ENCODE measurements at places on chromosomes 6 and 20.

DNA sequence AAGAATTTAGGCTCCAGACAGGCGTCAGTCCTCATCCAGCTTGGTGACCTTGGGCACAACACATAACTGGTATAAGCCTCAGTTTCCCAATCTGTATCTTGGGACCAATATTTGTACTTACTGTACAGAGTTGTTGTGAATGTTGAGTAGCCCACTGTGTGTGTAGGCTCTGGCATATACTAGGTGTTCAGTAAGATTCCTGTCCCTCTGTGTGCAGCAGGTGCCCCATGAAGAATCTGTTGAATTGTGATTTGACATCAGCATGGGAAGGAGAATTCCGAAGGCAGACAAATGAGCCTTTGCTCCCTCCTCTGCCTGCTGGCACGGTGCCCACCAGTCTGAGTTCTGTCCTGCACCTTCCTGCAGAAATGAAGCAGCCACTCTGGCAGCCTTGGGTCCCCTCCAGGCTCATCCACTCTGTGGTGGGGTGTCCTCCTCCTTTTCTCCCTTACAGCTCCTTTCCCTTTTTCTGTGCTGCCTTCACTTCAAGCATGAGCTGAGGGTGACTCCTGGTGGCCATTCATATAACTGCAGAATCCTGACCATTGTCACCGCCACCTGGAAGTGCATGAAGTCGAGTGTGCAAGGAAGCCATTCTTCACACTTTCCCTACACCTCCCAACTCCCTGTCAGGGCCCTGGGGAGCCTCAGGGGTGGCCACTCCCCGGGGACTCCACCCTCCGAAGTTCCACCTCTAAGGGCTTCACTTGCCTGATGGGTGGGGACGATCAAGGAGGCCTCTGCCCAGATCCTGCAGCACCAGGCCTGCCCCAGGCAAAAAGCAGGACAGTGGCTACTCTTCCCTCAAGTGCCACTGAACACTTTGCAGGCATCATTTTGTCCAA is 48.2 kb downstream of the MRPL14 start:
- H3K27ac ChIP-seq = no peak overlapping the region
- H3K27me3 ChIP-seq = no peaks in the 10 kb centered on the region
- H3K4me3 ChIP-seq = no peak overlapping the region
- DNase-seq = peak; percentile 46
- peaks cover 58% of the 10 kb centered on the region for H3K4me1 ChIP-seq
- H3K36me3 ChIP-seq = no peaks in the 10 kb centered on the region

GRCh38 chr20:8002056-8002455 is 17.5 kb downstream of the TMX4 start:
- no peak overlapping the region for H3K27ac ChIP-seq
- H3K4me1 ChIP-seq = peaks cover 19% of the 10 kb centered on the region
- no peak overlapping the region for H3K4me3 ChIP-seq
- no peak for DNase-seq
- H3K36me3 ChIP-seq = peaks cover 44% of the 10 kb centered on the region

DNA sequence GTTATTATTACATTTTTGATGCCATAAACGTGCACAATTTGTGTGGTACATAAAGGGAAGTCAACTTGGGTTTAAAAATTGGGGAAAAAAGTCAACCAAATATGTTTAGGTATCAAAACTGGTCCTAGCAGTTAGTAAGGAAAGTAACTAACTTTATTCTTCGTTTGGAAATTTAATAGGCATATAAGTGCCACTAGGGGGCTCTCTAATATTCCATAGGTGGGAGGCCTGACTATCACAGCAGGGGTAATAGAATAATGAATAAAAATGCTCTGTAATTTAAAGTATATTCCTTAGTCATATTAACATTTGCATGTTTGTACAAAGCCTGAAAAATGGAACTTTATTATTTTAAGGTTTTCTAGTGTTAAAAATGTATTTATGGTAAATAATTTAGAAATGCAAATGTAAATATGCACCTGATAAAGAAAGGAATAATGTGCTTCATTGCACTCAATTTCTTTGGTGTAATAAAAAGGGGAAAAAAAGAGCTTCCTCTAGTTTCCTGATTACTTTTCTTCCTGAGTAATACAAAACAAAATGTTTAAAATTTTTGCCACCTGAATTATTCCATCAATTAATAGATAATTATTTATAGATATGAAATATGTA is 125.7 kb upstream of the HDAC2 start:
- H3K27me3 ChIP-seq = no peaks in the 10 kb centered on the region
- no peak overlapping the region for H3K27ac ChIP-seq
- no peak overlapping the region for H3K4me3 ChIP-seq
- H3K4me1 ChIP-seq = no peaks in the 10 kb centered on the region
- no peak for DNase-seq

GRCh38 chr6:13870214-13870830 is 54.4 kb upstream of the RNF182 start:
- H3K4me1 ChIP-seq = peaks cover 11% of the 10 kb centered on the region
- no peaks in the 10 kb centered on the region for H3K36me3 ChIP-seq
- no peak overlapping the region for H3K4me3 ChIP-seq
- DNase-seq = no peak

DNA sequence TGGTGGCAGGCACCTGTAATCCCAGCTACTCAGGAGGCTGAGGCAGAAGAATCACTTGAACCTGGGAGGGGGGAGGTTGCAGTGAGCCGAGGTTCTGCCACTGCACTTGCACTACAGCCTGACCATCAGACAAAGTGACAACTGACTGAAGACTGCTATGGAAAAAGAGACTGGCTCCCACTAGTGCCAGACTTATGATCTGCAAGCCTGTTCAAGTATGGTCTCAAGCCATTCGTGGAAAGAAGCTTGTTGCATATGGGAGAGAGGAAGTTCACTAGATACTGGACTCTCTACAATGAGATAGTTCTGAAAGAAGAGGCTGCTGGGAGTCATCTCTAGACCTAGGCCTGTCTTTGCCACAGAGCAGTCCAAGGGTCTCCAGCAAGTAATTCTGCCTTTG is 26.7 kb downstream of the MDN1 start:
- peak overlapping the region; percentile 84 for H3K27ac ChIP-seq
- no peaks in the 10 kb centered on the region for H3K27me3 ChIP-seq
- DNase-seq = no peak
- H3K4me1 ChIP-seq = peaks cover 20% of the 10 kb centered on the region
- H3K4me3 ChIP-seq = no peak overlapping the region

- no peaks in the 10 kb centered on the region for H3K27me3 ChIP-seq
- H3K4me3 ChIP-seq = no peak overlapping the region
- no peak overlapping the region for H3K27ac ChIP-seq
- H3K36me3 ChIP-seq = peaks cover 25% of the 10 kb centered on the region
Measured at GRCh38 chr20:25457886-25458680, 50.6 kb downstream of the GINS1 start.

- DNase-seq = no peak
- H3K36me3 ChIP-seq = no peaks in the 10 kb centered on the region
- H3K4me1 ChIP-seq = peaks cover 3% of the 10 kb centered on the region
- peak overlapping the region; percentile 68 for H3K27ac ChIP-seq
- H3K4me3 ChIP-seq = no peak overlapping the region
Measured at GRCh38 chr6:100177956-100178355, 183.9 kb upstream of the MCHR2 start.

- no peaks in the 10 kb centered on the region for H3K36me3 ChIP-seq
- peaks cover 6% of the 10 kb centered on the region for H3K4me1 ChIP-seq
- H3K27me3 ChIP-seq = peaks cover 17% of the 10 kb centered on the region
- H3K4me3 ChIP-seq = no peak overlapping the region
Measured at GRCh38 chr6:99111590-99111989, 163.8 kb upstream of the FBXL4 start.

DNA sequence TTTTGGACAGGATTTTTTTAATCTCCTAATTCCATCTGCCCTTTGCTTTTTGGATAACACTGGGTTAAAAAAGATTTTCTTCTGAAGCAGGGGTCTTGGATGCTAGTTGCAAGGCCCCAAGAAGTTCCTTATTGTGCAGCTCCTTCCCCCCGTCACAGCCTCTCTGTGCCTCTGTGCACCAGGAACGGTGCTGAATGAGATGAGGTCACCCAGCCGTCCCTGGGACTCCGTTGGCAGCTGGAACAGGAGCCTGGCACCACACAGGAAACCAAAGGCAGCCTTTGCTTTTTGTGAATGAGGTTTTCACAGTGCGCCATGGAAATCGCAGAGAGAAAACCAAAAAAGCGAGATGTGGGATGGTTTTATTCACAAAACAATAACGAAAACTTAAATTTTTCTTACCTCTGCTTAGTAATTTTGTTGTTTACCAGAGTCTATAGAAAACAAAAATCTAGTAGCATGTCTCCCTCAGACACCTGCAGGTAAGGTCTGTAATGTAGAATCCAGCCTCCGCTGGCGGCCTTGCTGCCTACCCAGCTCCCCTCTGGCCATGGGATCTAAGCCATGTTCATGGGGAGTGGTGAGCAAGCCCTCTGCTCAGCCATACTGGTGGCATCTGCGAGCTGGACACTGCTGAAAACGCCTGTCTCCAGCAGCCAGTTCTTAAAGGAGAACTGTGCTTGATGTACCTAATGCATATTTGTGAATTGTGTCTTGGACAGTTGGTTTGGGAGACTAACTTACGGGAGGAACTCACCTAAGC is 40.4 kb upstream of the SYNJ2 start:
- peaks cover 93% of the 10 kb centered on the region for H3K36me3 ChIP-seq
- DNase-seq = no peak
- no peak overlapping the region for H3K4me3 ChIP-seq
- H3K4me1 ChIP-seq = no peaks in the 10 kb centered on the region

GRCh38 chr6:108518714-108519576 is 41.8 kb upstream of the FOXO3 start:
- H3K27ac ChIP-seq = no peak overlapping the region
- H3K27me3 ChIP-seq = no peaks in the 10 kb centered on the region
- peaks cover 27% of the 10 kb centered on the region for H3K36me3 ChIP-seq

- no peak overlapping the region for H3K4me3 ChIP-seq
- H3K27ac ChIP-seq = peak overlapping the region; percentile 69
- peaks cover 24% of the 10 kb centered on the region for H3K36me3 ChIP-seq
- peaks cover 49% of the 10 kb centered on the region for H3K4me1 ChIP-seq
- no peak for DNase-seq
Measured at GRCh38 chr6:166360243-166361076, 18.1 kb upstream of the SFT2D1 start.

- peak overlapping the region; percentile 98 for H3K27ac ChIP-seq
- H3K27me3 ChIP-seq = no peaks in the 10 kb centered on the region
- H3K4me1 ChIP-seq = peaks cover 62% of the 10 kb centered on the region
- H3K36me3 ChIP-seq = peaks cover 12% of the 10 kb centered on the region
- peak; percentile 89 for DNase-seq
Measured at GRCh38 chr6:44237021-44237812, 9.7 kb upstream of the HSP90AB1 start.

- DNase-seq = no peak
- H3K36me3 ChIP-seq = no peaks in the 10 kb centered on the region
- H3K4me3 ChIP-seq = no peak overlapping the region
- H3K4me1 ChIP-seq = no peaks in the 10 kb centered on the region
- no peak overlapping the region for H3K27ac ChIP-seq
Measured at GRCh38 chr20:7571521-7572055, 368.7 kb downstream of the HAO1 start.

GRCh38 chr6:27838945-27839625 is 73.1 kb downstream of the OR2B2 start:
- peaks cover 48% of the 10 kb centered on the region for H3K4me1 ChIP-seq
- peaks cover 5% of the 10 kb centered on the region for H3K36me3 ChIP-seq
- H3K27me3 ChIP-seq = no peaks in the 10 kb centered on the region
- H3K4me3 ChIP-seq = peak overlapping the region; percentile 92
- DNase-seq = peak; percentile 52
- H3K27ac ChIP-seq = peak overlapping the region; percentile 97

GRCh38 chr6:12200761-12201160 is 89.4 kb upstream of the EDN1 start:
- no peaks in the 10 kb centered on the region for H3K4me1 ChIP-seq
- DNase-seq = no peak
- no peak overlapping the region for H3K27ac ChIP-seq
- no peaks in the 10 kb centered on the region for H3K36me3 ChIP-seq
- peaks cover 9% of the 10 kb centered on the region for H3K27me3 ChIP-seq
- no peak overlapping the region for H3K4me3 ChIP-seq

DNA sequence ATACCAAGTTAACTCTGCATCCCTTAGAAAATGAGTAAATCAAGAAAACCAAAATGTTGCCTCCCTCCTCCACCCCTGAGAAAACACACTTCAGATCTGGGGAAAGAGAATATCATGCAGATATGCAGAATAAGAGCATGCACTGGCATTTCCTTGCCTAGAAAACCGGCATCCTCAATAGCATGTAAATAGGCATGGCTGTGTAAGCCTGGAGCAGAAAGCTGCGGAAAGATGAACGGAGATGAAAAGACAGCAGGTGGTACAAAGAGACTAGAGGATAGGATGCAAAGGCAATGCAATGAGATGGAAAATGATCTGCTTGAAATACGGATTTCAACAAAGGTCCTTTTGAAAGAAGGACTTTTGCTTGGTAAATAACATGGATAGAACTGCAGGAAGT is 10.3 kb upstream of the GGTLC1 start:
- no peaks in the 10 kb centered on the region for H3K36me3 ChIP-seq
- DNase-seq = no peak
- H3K27me3 ChIP-seq = peaks cover 59% of the 10 kb centered on the region
- no peak overlapping the region for H3K27ac ChIP-seq
- H3K4me3 ChIP-seq = no peak overlapping the region
- H3K4me1 ChIP-seq = no peaks in the 10 kb centered on the region

- DNase-seq = no peak
- no peak overlapping the region for H3K4me3 ChIP-seq
- no peaks in the 10 kb centered on the region for H3K4me1 ChIP-seq
Measured at GRCh38 chr20:59352541-59352940, 52.1 kb downstream of the EDN3 start.

DNA sequence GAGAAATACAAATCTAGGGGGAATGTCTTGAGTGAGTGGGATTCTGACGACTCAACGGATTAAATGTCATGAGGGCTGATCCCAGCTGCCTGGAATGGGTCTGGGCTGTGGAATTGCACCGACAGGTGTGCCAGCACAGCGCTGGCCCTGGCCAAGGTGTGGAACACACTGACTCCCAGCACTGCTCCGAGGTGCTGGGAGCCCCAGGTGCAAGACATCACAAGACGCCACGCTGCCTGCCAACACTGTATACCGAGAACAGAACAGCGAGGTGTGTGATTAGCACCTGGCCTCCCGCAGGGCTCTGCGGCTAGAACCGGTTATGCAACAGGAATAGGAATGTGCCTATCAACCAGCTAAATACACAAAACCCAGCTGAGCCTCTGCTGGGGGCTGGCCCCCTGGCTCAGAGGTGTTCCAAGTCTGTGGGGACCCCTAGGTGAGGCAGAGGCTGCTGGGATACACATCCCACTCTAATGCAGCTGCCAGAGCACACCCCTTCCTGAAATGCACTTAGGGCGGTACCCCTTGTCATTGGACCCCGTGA is 24.8 kb upstream of the APMAP start:
- H3K4me3 ChIP-seq = no peak overlapping the region
- DNase-seq = no peak
- H3K4me1 ChIP-seq = peaks cover 76% of the 10 kb centered on the region
- H3K27me3 ChIP-seq = no peaks in the 10 kb centered on the region
- no peak overlapping the region for H3K27ac ChIP-seq

Measured in left ventricle myocardium inferior (tissue), 1 donor.